Kasumi-1 (cell line): ENCODE measurements at places on chromosomes 3 and 15.

DNA sequence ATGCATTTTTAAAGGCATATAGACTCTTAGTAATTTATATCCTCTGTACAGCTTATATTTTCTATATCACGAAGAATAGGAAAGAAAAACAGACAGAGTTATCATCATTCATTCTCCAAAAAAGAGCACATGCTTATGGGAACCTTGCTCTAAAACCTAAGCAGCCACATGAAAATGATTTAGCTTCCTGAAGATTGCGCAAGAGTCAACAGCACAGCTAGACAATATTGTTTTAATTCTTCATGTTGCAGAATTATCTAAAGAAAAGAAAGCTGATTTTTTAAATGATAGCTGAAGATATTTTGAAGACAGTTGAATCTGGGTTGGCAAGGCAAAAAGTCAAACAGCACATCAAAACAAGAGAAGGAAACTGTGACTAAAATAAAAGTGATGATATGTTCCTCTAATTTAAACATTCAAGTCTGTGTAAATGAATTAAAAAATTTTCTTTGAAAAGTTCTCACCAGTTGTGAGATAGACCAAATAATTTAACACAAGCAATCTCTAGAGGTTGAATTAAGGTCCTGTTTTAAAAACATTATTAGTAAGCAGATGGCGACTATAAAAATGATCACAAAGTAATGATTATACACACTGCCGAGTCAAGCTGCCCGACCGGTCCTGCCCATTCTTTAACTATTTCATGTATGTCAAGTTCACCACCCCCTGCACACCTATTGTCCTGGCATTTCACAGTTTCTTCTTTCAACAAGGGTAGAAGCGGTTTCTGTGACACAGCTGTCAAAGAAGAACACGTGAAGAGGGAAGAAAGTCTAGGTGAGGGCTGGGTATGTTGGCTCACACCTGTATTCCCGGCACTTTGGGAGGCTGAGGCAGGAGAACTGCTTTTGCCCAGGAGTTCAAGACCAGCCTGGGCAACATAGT is 74.2 kb upstream of the BHLHE40 start:
- peak; percentile 5 for DNase-seq

GRCh38 chr3:40725031-40725430 is 200.3 kb downstream of the ZNF621 start:
- DNase-seq = no peak

DNA sequence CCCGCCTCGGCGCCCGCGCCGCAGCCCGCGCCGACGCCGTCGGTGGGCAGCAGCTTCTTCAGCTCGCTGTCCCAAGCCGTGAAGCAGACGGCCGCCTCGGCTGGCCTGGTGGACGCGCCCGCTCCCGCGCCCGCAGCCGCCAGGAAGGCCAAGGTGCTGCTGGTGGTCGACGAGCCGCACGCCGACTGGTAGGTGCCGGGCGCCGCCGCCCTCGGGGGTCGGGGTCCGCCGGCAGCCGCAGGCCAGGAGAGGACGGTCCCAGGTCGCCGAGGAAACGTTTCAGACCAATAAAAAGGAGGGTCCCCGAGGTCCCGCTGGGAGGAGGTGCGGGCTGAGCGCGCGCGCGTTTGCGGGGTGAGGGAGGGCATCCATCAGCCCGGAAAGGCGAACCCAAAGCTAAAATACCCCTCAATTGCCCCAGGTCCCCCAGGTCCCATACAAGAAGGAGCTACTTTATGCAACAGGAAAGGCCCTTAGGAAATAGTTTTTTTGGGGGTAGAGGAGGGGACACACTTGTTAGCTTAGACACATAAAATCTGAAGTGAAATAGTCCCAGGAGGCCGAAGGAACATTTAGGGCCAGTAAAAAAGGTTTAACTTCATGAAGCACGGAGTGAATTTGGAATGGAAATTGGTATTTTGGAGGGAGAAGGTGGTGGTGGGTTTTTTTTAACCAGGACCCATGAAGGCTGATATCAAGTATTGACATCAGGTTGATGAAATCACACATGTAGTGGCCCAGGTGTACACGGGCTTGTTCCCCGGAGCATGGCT is 739 bp downstream of the SYN2 start:
- no peak for DNase-seq

GRCh38 chr3:195214381-195214780 is 56.6 kb downstream of the XXYLT1 start:
- DNase-seq = no peak

GRCh38 chr3:149688122-149688757 is 30.4 kb upstream of the WWTR1 start:
- no peak for DNase-seq
